ENCODE measurements at places on chromosomes 1 and 21.

DNA sequence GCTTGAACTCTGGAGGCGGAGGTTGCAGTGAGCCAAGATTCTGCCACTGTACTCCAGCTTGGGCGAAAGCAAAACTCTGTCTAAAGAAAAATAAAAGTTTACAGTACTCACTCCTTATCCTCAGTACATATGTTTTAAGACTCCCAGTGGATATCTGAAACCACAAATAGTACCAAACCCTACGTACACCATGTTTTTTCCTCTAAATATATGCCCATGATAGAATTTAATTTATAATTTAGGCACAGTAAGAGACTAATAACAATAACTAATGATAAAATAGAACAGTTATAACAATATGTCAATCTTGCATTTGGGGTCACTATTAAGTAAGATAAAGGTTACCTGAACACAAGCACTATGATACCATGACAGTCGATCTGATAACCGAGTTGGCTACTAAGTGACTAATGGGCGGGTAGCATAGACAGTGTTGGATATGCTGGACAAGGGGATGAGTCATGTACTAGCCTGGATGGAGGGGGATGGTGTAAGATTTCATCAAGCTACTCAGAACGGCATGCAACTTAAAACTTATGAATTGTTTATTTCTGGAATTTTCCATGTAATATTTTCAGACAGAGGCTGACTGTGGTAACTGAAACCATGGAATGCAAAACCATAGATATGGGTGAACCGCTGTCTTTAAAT lies 43.7 kb downstream of the ST7L start:
- DNase-seq: no peak

- no peak for DNase-seq
Observed at GRCh38 chr1:239268941-239269340, 117.4 kb upstream of the CHRM3 start.

- DNase-seq: no peak
Observed at GRCh38 chr1:77220687-77221463, 1.6 kb upstream of the PIGK start.

DNA sequence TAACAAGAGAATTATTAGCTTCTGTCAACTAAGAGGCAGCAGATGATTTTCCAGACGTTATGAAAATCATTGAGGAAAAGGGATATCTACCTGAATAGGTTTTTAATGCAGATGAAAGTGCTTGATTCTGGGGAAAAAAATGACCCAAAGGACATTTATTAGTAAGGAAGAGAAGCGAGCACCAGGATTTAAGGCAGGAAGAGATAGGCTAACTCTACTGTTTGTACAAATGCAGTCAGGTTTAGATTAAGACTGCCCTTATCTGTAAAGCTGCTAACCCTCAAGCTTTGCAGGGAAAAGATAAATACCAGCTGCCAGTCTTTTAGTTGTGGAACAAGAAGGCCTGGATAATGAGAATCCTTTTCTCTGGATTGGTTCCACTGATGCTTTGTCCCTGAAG lies 33.0 kb upstream of the LRIG2 start:
- DNase-seq: no peak

- no peak for DNase-seq
Observed at GRCh38 chr1:9382643-9383491, 90.2 kb downstream of the SPSB1 start.

DNA sequence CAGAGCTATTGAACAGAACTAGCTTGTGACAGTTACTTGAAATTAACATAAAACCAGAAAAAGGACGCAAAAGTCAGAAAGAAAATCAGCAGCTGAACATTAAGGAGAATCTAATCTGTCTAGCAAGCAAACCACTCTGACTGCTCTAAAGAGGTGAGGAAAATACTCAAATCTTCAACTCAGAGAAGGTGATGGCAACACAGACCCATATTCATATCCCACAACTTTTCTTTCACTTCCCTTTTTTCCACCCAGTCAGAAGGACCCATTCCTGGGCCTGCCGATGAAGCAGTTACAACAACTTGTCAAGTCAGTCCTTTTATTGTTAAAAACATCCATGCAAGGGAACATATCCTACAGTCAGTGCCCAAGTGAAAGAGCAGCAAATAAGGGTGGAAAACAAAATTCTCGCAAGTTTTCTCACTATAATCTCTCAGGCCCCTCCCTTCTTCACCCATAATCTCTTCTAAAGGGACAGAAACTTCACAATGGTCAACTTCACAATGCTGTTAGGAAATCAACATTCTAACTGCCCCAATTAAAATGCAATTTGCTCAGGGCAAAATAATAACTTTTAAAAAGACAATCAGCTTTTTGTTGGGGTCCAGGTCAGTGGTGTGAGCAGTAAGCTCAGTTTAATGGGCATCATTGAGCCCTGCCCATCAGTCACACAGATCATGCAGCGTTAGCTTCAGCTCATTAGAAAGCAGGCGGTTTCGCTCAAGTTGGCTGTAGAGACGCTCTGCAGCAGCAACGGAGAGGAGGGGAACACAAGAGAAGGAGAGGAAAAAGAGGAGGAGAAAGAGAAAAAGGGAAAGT lies 3.6 kb upstream of the NUP210L start:
- no peak for DNase-seq

DNA sequence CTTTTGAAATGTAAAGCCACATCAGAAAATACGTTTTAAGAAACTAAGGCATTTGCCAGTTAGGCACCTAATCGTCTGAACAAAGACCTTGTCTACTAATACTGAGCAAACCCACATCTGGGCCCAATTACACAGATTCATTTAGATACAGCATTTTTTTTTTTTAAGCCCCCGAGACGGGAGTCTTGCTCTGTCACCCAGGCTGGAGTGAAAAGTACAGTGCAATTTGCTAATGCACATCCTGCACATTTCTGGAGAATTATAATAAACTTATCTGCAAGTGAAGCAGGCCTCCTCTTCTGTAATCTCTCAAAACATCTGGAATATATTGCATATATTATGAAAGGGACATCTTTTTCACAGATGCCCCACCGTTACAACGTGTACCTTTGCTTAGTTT lies 3.3 kb downstream of the RSRP1 start:
- no peak for DNase-seq

DNA sequence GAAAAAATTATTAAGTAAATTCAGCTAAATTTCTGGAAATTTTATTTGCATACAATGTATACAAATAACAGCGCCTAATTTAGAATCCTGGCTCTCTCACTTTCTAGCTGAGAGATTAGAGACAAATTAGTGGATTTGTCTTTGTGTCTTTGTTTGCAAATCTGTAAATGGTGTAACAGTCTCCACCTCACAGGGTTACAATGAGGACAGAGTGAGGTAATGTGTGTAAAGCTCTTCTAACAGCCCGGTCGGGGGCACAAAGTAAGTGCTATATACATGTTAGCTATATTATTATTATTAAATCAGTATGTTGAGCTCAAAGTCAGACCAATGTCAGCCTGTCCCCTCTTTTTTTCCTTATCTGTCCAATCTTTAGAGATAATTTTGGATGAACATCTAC lies 5.0 kb upstream of the ADAMTSL4 start:
- no peak for DNase-seq

DNA sequence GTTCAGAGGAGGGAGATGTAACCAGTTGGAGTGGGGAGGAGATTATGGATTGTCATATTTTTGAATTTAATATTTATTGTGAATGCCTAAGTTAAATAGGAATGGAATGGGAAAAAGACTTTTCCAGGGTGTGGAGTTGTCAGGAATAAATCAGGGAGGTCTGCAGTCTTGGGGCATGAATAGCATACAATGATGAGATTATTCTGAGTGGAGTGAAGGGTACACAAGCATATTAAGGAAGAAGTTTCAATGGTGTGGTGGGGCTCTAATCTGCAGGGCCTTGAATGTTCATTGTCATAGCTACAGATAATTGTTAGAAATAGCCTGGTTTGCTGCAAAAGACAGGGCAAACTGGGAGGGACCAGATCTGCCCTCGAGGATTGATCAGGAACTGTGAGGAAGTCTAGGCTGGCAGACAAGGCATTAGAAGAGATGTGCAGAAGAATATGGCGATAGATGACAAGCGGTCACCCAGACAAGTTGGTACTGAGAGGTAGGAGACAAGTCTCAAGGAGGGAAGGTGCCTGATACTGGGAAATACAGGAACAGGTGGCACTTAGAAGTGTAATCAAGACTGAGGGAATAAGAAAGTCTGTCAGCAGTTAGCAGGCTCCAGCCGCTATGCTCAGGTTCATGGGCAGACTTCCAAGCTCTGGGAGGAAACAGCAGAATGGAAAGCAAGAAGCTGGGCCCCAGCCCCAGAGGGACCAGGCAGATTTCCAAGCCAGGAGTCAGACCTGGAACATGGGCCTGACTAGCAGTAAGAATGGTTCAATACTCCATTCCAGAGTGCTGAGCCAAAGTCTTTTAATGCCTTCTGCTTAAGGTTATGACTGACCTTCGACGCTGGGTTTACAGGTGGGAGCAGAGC lies 20.9 kb upstream of the RGL1 start:
- DNase-seq: no peak

GRCh38 chr1:60898413-60898812 lies 183.9 kb upstream of the NFIA start:
- DNase-seq: no peak

DNA sequence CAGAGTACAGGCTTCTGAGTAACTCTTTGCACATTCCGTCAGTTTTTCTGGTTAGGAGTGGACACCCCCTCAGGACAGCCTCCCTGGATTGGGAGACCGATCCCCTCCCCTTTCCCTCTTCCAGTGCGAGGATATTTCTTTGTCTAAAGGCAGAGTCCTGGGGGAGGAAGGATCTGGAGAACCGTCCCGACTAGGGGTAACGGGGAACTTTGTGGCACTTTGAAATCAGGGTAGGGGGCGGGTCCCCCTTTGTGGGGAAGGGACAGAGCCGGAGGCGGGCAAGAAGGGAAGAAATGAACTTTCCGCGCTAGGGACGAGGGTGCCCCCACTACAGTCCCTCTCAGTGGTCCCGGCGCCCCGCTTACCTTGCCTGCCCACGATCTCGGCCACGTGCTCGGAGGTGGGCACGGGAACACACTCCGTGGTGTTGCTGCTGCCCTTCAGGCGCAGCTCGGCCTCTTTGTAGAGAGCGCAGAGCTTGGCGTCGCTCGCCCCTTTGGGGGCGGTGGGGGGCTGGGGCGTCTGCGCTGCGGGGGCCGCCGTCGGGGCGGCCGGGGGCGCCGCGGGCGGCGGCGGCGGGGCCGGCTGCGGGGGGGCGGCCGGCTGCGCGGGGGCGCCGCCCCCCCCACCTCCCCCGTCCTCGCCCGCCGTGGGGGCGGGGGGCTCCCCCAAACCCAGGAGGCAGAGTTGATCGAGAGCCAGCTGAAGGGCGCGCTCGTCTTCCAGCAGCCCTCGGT lies 917 bp downstream of the MEX3A start:
- no peak for DNase-seq

- no peak for DNase-seq
Observed at GRCh38 chr21:34545079-34545884, 33.3 kb upstream of the KCNE1 start.

DNA sequence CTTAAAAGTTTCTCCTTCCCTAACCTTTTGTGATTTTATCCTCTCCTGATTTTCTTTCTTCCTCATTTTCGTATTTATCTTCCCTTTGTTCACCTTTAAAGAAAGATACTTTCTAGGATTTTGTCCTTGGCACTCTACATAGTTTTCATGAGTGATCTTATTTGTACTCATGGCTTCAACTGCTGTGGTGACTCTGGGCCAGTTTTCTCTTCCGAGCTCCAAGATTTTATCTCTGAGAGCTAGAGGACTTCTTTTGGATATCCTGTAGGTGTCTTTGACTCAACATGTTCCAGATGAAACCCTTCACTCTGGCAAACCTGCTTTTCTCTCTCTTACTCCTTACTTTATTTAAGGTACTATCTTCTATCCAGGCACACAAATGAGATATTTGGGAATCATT lies 53.7 kb upstream of the MACF1 start:
- no peak for DNase-seq
